ENCODE measurements at places on chromosomes 16 and 17. TPM values are rescaled to one million over a fixed set of nuclear protein-coding genes. Genes with fewer than 3 reads are reported as not detected.

The ABI3 gene
- 1.5 TPM for total RNA-seq

The HS3ST6 gene
- total RNA-seq, result 1.0 TPM

The CNTD1 gene
- not detected for total RNA-seq

The KCNJ2 gene
- 1.1 TPM for total RNA-seq

The ATP6V0D1 gene
- 32.5 TPM for total RNA-seq

The GH2 gene
- 0.60 TPM for total RNA-seq

The ASGR2 gene
- 0.30 TPM for total RNA-seq

The HS3ST3A1 gene
- total RNA-seq, result 5.9 TPM

The CES3 gene
- total RNA-seq, result 3.3 TPM

The HCRT gene
- total RNA-seq, result not detected

The ABCC12 gene
- not detected for total RNA-seq

The FOXK2 gene
- total RNA-seq, result 65.7 TPM

The FOXL1 gene
- 0.34 TPM for total RNA-seq

The CCL5 gene
- 0.17 TPM for total RNA-seq

The GP2 gene
- 8.3 TPM for total RNA-seq

Measured in WTC11 (cell line).